ENCODE measurements at places on chromosomes 4 and X.

DNA sequence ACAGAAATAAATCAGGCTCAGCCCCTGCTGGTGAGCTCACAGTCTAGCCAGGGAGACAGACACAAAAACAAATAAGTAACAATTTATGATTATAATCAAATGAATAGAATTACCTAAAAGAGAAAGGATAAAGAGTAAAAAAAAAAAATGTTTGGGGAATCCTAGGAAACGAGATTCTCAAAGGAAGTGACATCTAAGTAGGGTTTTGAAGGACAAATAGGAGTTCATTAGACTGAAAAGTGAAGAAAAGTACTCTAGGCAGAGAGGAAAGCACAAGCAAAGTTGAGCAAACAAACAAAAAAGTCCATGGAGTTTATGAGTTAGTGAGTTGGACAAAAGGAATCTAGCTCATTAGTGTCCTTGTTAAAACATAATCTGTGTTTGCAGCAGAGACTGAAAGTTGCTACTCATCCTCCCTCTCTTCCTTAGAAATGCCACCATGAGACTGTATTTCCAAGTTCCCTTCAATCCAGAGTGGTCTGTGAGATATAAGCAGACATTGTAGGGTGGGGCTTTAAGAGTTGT is 145.6 kb downstream of the SPATA18 start:
- no peak for DNase-seq

DNA sequence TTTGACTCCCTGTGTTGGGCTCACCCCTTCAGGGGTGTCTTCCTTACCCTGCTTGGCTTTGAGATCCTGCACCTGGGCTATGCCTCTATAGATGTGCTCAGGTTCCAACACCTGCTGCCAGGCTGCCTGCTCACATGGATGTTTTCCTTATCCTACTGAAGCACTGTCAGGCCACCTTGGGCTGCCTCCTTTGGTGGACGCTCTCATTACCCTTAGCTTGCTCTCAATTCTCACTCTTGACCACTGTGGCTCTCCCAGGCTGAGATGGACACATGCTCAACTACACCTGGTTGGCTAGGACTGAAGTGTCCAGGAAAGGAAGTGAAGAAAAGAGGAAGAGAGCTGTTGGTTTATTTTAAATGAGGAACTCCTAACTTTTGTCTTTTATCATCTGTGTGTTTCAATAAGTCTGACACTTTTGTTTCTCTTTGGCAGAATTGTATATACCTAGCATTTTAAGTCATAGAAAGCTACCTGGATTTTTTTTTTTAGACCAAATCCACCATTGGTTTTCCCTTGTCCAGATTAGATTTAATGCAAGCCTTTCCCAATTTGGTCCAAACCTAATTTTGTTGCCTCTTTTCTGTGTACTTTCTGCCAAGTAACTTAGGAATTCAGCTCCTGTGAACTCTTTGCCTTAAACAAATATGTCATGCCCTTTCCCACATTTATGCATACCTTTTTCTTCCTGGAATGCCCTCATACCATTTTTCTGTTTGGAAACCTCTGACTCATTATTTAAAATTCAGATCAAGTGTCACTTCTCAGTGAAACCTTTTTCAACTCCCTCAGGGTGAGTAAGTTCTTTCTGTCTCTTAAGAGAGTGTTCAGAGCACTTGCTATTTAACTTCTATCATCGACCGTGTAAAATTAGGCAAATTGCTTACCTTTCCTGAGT is 175.8 kb downstream of the GC start:
- DNase-seq, result no peak

GRCh38 chr4:84673475-84674240 is 90.7 kb downstream of the CDS1 start:
- no peak for DNase-seq

DNA sequence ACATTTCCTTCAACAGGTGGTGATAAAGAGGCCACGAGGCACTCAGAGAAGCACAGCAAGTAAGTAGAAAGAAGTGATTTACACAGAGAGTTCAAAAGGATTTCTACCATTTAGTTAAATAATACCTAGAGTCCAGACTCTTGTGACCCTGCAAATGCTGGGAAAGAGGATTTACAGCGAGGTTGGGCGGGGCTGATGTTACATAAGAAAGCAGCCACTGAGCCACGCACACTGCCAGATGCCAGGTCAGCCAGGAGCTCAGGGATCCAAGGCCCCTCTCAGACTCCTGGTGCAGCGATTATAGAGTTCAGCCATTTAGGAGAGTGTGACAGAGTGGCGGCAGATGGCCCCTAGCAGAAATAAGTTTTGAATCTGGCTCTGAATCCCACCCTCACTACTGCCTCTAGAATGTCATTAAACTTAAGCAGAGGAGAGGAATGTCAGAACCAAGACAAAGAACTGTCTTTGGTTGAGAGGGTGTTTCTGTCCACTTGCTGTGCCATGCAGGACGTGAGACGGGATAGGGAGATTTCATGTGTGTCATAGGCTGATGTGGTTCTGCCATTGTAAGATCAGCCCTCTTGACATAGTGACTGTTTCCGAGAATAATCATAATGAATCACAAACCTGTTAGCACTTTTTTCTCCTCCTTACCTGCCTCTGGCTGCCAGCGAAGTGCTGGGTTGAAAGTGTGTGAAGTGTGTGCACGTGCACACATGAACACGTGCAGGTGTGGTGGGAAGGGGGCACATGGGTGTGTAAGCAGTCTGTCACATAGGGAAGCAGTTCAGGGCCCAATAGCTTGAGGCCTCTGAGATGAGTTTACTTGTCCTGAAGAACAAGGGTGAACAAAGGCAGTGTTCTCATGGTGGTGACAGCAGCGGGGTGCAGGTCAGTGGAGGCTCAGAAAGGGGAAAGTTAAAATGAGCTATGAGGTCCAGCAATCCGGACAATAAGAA is 50.1 kb downstream of the MFAP3L start:
- no peak for DNase-seq

GRCh38 chrX:27619459-27619858 is 29.3 kb downstream of the DCAF8L2 start:
- no peak for DNase-seq

DNA sequence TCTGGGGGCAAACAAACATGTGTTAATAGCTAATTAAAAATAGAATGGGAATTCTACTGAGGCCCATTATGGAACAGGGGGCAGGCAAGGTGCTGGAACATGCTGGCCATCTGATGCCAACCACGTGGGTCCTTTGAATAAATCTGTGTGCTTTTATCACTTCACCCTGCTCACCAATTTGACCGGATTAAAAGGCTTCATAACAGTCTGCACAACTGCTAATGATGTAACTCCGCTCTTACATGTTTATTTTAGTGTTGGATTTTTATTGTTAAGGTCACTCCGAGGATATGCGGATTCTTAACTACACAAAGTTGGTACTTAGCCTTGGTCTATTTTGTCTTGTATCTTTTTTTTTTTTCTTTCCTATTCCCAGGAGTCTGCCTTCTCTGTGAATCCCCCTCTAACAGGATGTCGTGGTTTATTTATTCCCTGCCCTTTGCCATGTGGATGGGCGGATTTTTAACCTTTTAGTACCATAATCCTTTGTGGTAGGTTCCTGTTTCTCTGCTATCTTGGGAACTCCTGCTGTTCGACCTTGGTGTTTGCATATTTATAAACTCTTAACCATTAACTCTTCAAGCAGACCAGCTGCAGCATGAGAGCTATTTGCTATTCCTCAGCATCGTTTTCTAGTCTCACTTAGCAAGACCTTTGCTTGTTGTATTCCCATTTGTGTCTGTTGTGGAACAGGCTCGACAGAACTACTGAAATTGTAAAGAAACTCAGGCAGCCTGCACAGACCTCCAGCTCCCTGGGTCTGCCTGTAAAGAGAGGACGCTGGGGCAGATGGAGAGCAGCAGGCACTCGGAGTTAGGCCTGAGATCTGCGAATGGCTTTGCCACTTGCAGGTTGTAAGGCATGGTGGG is 38.0 kb downstream of the TRIM2 start:
- no peak for DNase-seq

DNA sequence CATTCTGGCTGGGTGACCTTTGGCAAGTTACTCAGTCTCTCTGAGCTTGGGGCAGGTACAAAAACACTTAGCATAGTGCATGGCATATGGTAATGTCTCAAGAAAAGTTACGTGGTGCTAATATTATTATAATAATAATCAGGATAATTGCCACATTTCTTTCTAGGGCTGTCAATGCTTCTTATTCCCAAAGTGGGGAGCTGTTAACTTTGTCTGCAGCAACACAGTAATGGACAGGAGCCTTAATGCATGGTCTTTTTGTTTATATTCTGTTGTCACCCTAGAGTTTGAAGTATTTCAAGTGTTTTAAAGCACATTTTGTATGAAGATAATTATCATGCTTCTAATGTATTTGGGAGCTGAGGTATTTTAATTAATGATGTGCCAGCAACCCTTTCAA is 121.8 kb downstream of the FHIP1A start:
- DNase-seq, result no peak

- no peak for DNase-seq
Measured at GRCh38 chr4:114318309-114318708, 280.3 kb upstream of the UGT8 start.

DNA sequence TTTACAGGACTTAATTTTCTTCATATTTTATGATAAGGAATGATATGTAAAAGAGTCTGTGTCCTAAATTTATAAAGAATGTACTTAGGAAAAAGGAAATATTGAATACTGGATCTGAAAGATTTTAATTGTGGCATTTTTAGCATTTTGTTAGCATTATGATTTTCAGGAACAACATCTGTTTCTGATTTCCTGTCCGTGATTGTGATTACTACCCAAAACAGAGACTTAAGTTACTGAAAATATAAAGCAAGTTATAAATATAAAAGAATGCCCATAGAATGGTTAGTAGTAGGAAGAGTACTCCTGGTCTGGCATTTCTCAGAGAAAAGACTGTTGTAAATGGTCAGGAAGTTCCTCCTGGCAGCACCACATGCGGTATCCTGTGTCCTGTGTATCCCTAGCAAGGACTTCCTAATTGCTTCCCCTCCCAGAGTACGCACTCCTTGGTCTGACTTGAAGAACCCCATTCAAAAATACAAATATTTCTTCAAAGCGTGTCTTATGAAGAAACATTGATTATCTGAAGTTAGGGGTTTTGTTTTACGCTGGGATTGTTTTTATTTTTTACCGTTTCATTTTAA is 88.9 kb downstream of the RS1 start:
- no peak for DNase-seq

GRCh38 chr4:27807207-27807606 is 946.6 kb downstream of the STIM2 start:
- DNase-seq, result no peak

DNA sequence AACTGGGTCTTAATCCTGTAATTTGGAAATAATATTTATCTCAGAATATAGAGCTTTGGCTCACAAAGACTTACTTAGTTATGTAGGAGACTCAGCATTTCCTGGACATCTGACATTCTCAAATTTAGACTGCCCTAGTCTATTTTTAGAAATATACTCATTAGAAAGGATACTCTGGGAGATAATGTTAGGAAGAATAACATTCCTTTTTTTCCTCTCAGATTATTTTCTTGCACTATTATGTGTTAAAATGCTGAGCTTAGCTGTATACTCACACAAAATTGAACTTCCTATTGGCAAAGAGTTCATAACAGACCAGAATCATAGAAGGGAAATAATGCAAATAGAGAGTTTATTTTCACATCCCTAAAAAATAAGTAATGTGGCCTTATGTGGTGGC is 1424.9 kb upstream of the PCDH7 start:
- DNase-seq, result no peak

DNA sequence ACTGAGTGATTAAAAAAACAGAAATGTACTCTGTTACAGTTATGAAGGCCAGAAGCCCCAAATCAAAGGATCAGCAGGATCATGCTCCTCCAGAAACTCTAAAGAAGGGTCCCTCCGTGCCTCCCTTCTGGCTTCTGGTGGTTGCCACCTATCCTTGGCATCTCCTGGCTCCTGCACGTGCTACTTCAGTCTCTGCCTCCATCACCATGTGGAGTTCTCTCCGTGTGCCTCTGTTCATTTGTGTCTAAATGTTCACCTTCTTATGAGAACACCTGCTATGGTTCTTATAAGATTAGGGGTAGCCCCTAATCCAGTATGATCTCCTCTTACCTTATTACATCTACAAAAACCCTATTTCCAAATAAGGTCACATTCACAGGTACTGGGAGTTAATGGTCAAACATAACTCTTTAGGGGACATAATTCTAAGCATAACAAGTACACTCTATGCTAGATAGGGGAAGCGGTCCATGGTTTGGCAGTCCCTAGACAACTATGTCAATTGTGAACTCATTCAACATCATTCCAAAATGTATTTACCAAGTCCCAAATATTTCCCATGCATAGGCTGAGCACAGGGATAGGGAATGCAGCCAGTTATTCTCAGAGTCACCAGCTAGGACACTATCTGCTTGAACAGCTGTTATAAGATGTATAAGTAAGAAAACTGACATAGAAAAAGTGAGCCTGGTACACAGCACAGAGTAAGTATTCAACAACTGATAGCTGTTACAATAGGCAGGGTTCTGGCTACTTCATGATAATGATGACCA is 295.5 kb upstream of the BOD1L1 start:
- DNase-seq, result no peak

- no peak for DNase-seq
Measured at GRCh38 chr4:25346913-25347312, 30.1 kb upstream of the ANAPC4 start.

DNA sequence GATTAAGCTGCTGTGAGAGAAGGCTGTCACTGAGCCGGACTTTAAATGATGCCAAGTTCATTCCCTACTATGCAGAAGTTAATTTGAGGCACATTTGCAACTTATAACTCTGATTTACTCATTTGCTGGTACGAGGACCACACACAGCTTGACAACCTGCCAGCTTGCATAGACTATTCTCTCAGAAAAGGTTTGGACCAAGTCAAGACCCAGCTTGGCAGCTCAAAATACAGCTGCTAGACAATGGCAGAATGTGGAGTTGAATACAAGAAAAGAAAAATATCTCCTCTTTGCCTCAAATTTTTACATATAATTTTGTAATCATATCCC is 338.9 kb downstream of the DHX15 start:
- no peak for DNase-seq

DNA sequence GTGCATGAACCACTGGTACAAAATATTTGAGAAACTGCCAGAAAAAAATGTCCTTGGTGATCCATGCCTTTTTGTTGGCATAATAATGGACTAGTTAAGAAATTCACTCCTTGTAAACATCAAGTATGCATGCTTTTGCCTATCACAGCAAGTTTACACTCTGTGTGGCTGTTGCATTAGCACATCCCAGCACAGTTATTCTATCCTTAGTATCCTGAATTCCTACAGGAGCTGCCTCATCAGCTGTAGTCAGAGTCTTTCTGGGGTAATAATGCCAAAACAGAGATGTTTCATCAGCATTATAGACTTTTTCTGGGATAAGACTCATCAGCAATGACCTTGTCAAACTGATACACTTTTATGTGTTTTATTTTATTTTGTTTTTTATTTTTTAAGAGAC is 82.8 kb downstream of the CHIC2 start:
- no peak for DNase-seq

Data from cortex of kidney (tissue), 1 donor.